Transverse colon (tissue), 4 donors: ENCODE measurements at places on chromosomes 12 and 14. TPM values are rescaled to one million over a fixed set of nuclear protein-coding genes. Genes with fewer than 3 reads are reported as not detected.

KCNMB4 gene
- 10.9 TPM for total RNA-seq

DNA sequence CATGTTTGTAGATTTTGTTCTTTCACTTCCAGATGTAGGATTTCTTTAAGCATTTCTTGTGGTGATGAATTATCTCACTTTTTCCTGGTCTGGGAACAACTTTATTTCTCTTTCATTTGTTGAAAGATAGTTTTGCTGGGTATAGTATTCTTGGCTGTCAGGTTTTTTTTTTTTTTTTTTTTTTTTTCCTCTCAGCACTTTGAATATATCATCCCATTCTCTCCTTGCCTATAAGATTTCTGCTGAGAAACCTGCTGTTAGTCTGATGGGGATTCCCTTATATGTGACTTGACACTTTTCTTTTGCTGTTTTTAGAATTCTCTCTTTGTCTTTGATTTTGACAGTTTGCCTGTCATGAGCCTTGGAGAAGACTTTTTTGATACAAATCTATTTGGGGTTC, 30.5 kb downstream of the SMCO2 start:
- DNase-seq, result no peak

GRCh38 chr12:6363330-6364043, 11.9 kb downstream of the SCNN1A start:
- peak; percentile 89 for DNase-seq

DNA sequence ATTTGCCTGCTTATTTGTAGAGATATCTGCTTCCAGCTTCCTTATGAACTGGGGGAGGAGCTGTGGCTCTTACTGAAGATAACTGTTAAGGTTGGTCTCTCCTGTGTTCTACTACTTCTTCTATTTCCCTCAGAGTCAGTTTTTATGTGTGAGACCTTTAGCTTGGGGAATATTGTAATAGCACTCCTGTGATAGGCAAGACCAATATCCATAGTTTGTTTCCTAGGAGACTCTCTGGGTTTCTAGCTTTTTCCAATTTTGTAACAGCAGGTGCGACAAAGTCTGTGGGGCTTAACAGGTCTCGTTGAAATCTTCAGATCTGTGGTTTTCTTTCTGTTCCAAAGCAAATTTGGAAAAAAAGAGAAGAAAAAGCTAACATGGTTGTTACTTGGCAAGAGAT, at the start of gene OR10G3:
Gene OR10G3 (minus strand): TSS at position 101 of the 400 bp plus-strand sequence. CDS start 9,332 bp downstream, outside the sequence.
- DNase-seq, result no peak

FGD6 gene
- total RNA-seq, result 31.6 TPM

DNA sequence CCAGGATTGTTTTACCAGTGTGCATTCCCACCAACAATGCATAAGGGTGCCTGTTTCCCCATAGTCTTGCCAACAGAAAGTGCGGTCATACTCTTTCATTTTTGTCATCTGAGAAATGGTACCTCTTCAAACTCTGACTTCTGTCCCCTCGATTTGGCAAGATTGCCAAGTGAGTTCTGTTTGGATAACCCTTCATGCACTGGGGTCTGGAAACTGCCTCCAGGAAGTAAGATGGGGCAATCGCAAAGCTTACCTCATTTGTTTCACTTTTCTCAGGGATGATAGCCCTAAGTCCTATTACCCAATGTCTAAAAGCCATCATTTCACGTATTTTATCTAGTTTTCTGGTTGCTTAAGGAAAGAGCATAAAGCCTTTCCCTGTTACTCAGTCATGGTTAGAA, 28.6 kb upstream of the NR1H4 start:
- DNase-seq, result no peak

RNF212B gene
- not detected for total RNA-seq

GRCh38 chr12:19351346-19351745, 87.9 kb upstream of the AEBP2 start:
- no peak for DNase-seq

- DNase-seq, result no peak
Observed at GRCh38 chr12:67916266-67916970, 72.8 kb upstream of the IFNG-AS1 start.

CPSF2 gene
- total RNA-seq, result 25.9 TPM
